ENCODE measurements at places on chromosomes 1 and 21. TPM values are rescaled to one million over a fixed set of nuclear protein-coding genes. Genes with fewer than 3 reads are reported as not detected.
A peak's percentile ranks its signal among the peaks of the same experiment; 100 is the strongest.

The RHBDL2 gene
- total RNA-seq = 10.0 TPM

The CFAP141 gene
- not detected for total RNA-seq

The VHLL gene
- total RNA-seq = 1.1 TPM

The STUM gene
- total RNA-seq = 0.58 TPM

The E2F2 gene
- total RNA-seq = 8.3 TPM

The EPS8L3 gene
- not detected for total RNA-seq

The GJA8 gene
- not detected for total RNA-seq

The KCNQ4 gene
- total RNA-seq = 2.5 TPM

The PRAMEF11 gene
- not detected for total RNA-seq

The FAM72C gene
- total RNA-seq = 4.3 TPM

The IQGAP3 gene
- 54.3 TPM for total RNA-seq

The TBX15 gene
- total RNA-seq = not detected

The TCHHL1 gene
- total RNA-seq = not detected

GRCh38 chr1:76269155-76269554 is 194.6 kb downstream of the ST6GALNAC3 start:
- no peak for DNase-seq

- peak; percentile 62 for DNase-seq
Observed at GRCh38 chr1:156104065-156104810, 10.3 kb upstream of the LMNA start.

- peak; percentile 85 for DNase-seq
Observed at GRCh38 chr1:34590211-34590623, 164.6 kb upstream of the GJB5 start.

DNA sequence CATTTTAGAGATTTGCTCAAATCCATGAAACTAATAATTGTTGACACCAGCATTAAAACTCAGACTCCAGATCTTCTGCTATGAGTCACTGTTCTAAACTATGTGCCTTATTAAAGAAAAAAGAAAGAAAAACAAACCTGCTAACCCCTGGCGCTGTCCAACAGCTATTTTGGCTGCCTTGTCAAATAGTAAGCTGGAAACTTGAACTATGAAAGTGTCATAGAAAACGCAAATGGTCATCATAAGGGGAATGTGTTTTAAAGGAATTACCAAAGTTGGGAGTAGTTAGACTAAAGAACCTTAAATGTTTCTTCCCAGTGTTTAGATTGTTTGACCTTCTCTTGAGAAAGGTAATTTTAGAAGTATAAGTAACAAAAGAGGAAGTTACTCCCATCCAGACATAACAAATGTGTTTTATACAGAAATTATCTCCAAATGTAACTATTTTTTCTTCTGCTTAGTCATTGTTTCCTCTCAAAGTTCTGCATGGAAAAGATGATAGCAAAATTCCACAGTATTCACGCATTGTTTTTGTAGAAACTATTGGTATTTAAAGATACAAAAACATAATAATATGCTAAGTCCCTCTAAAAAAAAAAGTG is 272.4 kb downstream of the TPR start:
- DNase-seq = peak; percentile 44

GRCh38 chr1:226661965-226662364 is 77.1 kb downstream of the ITPKB start:
- no peak for DNase-seq

GRCh38 chr1:75438355-75438754 is 172.6 kb downstream of the SLC44A5 start:
- DNase-seq = no peak

GRCh38 chr1:109635862-109636200 is 16.2 kb downstream of the AMPD2 start:
- DNase-seq = no peak

- DNase-seq = peak; percentile 61
Observed at GRCh38 chr1:108560874-108561459, 1.1 kb downstream of the EEIG2 start.

- DNase-seq = no peak
Observed at GRCh38 chr1:218659911-218660677, 315.0 kb downstream of the TGFB2 start.

DNA sequence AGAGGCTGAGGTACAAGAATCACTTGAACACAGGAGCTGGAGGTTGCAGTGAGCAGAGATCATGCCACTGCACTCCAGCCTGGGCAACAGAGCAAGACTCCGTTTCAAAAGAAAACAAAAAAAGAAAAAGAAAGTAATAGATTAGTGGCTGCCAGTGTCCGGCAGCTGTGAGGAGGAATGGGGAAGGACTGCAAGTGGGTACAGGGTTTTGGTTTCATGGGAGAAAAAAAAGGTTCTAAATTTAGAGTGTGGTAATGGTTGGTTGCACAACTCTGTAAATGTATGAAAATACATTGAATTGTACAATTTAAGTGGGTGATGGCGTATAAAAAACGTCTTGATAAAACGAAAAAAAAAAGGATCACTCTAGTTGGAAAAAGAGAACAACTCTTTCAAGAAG is 6.7 kb downstream of the TAF1A start:
- DNase-seq = no peak

DNA sequence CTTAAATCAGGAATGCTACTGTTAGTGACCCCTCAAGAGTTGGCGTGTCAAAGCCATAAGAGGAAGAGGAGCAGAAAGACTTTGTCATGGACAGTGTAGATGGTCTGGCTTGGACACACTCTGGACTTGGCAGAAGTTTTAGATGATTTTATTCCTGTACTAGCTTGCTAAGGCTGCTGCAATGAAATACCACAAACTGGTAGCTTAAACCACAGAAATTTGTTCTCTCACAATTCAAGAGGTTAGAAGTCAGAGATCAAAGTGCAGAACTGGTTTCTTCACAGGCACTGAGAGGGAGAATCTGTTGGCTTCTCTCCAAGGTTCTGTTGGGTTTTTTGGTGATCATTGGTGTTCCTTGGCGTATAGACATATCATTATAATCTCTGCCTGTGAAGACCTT is 869.8 kb upstream of the B3GALT2 start:
- no peak for DNase-seq

DNA sequence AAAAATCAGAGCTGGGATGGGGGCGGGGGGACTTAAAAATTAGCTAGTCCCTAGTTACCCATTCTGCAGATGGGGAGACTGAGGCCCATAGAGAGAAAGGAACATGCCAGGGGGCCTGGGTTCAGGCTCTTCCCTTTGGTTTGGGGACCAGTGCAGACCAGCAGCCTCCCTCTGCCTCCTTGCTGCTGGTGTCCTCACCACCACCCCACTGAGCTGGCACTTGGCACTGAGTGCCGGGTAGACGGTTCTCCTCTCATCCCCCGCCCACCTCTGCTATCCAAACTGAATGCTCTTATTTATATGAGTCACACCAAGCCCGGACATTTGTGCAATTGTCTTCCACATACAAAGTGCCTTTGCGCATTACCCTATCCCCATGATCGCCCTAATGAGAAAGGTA is 39.2 kb downstream of the CAMK2N1 start:
- peak; percentile 58 for DNase-seq

DNA sequence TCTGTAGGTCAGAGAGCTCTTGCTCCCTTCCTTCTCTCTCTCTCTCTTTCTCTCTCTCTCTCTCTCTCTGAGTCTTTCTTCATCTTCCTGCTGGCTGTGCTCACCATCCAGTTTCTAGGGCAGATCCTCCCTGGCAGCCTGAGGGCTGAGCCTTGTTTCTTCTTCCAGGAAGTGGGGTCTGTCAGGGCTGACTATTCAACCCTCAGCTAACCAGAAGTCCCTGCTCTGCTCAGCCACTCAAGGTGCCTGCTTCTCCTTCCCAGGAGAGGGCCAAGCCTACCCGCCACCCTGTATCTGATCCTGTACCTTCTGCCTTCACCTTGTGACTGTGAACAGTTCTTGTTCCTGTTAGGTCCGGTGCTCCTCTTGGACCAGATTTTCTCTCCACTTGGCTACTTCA is 107.6 kb upstream of the ETV3 start:
- DNase-seq = no peak

DNA sequence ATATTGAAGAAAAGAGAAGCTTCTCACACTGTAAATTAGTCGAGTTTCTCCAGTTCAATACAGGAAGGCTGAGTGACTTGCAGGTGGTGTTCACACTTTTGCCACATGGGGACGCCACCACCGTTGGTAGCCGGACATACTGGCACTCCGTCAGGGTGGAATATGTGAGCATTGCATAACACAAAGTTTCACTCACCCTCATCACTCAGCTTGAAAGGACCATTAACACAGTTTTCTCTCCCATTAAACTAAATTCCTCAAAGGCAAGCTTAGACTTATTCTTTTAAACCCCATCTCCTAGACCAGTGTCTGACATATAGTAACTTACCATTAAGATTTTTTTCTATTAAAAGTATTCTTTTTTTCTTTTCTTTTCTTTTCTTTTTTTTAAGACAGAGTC is 105.3 kb upstream of the SERBP1 start:
- DNase-seq = peak; percentile 87

- DNase-seq = no peak
Observed at GRCh38 chr1:165067829-165068228, 288.7 kb downstream of the LMX1A start.

DNA sequence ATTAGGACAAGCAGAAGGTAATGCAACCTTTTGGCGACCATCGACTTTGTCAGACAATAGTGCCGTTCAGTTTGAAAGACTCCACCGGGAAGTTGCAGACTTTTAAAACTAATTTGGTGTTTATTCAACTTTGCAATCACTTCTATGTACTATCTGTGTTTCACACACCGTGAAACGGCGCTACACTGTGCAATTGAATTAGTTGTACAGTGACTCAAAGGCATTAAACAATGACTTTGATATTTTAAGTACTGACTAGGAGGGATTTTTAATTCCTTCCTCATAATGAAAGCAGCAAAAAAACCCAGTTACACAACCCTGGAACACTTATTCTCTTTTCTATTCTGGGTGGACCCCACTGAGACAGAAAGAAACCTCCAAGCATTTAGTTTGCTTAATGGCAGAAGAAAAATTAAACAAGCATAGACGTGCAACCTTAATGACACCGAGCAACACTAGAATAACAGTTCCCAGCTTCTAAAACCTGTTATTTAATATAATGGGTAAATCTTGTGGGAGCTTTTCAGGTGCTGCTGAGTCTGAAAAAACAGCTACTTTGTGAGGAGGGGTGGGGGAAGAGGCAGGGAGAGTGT is 176.8 kb downstream of the LMO4 start:
- DNase-seq = no peak

GRCh38 chr1:225747566-225747965 is 30.1 kb upstream of the SRP9 start:
- DNase-seq = no peak

- DNase-seq = no peak
Observed at GRCh38 chr21:26809745-26810144, 35.5 kb downstream of the ADAMTS1 start.

- DNase-seq = no peak
Observed at GRCh38 chr1:191174298-191174697, 696.6 kb upstream of the BRINP3 start.

- no peak for DNase-seq
Observed at GRCh38 chr1:25816112-25816718, 3.5 kb upstream of the MTFR1L start.

DNA sequence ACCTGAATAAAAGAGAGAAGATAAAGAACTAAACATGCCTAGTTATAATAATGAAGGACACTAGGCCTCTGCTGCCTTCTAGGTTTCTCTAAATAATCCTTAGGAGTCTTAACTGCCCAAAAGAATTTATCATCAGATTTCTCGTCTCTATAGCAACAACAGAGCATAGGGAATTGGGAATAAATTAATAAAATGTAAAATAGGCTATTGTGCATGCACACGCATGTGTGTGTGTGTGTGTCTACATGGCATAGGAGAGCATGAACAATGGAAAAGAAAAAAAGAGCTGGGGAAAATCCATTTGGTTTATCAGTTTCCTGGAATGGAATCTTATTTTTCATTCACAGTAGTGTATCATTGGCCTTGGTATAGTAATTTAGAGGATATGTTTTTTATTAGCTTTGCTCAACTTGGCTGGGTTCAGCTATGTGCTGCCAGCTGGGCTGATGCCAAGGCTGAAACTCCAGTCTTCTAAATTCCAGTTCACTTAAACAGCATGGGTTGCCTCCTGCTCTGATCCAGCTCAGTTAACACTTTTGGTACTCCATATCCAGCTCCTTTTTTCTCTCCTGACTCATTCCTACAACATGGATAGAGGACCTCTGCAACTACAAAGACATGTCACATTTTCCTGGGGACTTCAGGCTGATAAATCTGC is 80.6 kb upstream of the SLFNL1 start:
- peak; percentile 88 for DNase-seq

DNA sequence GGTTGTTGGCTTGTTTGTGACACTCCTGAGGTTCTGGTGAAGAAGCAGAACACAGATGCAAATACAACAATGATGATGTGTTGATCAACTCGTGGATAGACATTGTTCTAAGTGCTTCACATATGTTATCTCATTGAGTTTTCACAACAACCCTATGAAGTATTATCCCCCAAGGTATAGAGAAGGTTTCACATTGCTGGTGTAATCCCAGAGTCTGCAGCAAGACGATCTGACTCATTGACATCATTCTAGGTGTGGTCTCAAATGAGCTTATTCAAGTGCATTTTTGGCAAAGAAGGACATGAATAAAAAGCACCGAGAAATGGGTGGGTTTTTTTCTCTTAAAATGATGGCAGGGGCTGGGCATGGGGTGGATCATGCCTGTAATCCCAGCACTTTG is 64.1 kb upstream of the SCAF4 start:
- DNase-seq = no peak

GRCh38 chr1:21217812-21218596 is 41.3 kb upstream of the EIF4G3 start:
- DNase-seq = peak; percentile 40

- DNase-seq = peak; percentile 78
Observed at GRCh38 chr1:1080122-1080757, 6.1 kb upstream of the RNF223 start.

GRCh38 chr1:202282596-202283283 is 59.0 kb downstream of the UBE2T start:
- no peak for DNase-seq

GRCh38 chr1:150572918-150573647 is 6.3 kb downstream of the MCL1 start:
- no peak for DNase-seq

GRCh38 chr1:201610858-201611257 is 71.9 kb downstream of the NAV1 start:
- no peak for DNase-seq

DNA sequence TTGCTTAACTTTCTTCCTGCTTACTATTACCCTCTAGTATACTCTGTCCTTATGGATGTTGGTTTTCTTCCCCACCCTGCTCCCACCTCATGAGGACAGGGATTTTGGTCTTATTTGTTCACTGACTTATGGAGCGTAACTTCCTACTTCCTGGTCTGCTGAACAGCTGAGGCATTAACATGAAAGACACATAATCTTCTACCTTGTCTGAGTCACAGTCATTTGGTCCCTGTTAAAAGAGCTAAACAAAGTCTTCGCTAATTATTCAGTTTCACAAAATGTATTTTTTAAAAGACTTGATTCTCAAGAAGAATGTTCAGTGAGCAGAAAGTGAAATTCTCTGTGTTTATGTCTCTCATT is 18.5 kb downstream of the RNASEL start:
- DNase-seq = no peak

GRCh38 chr1:90045853-90046563 is 51.1 kb downstream of the ZNF326 start:
- DNase-seq = peak; percentile 50
